Hematopoietic multipotent progenitor cell treated with erythropoietin and hydrocortisone succinate and interleukin-3 and kit ligand, for 17 days (in vitro differentiated cells): ENCODE measurements at places on chromosomes 3 and 15.

DNA sequence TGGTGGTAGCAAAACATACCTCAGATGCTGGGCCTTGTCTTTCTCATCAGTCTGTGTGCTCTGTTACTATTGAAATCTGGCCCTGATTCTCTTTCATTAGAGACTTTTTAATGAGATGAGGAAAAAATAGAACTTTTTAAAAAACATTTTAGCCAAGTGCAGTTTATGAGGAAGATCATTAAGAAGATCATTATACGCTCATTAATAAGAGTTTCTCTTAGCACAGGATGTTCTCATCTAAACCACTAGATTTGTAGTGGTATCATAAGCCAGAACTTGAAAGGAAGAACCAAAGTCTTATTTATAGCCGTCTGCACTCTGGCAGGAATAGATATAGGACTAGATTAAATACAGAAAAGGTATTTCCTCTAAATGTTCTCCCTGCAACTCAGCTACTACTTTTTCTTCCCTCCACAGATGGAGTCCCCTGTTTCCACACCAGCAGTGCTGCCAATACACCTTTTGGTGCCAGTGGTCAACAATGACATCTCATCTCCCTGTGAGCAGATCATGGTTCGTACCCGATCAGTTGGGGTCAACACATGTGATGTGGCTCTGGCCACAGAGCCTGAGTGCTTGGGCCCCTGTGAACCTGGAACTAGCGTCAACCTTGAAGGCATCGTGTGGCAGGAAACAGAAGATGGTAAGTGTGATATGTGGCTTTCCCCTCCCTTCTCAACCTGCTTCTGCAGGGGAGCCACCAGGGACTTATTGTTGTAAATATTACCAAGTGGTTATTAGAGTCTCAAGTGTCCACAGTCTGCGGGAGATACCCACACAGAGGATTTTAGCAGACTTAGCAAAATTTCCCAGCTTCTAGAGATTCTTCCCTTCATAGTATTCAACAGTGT lies 152.8 kb downstream of the RBPMS2 start:
- no peak for DNase-seq

DNA sequence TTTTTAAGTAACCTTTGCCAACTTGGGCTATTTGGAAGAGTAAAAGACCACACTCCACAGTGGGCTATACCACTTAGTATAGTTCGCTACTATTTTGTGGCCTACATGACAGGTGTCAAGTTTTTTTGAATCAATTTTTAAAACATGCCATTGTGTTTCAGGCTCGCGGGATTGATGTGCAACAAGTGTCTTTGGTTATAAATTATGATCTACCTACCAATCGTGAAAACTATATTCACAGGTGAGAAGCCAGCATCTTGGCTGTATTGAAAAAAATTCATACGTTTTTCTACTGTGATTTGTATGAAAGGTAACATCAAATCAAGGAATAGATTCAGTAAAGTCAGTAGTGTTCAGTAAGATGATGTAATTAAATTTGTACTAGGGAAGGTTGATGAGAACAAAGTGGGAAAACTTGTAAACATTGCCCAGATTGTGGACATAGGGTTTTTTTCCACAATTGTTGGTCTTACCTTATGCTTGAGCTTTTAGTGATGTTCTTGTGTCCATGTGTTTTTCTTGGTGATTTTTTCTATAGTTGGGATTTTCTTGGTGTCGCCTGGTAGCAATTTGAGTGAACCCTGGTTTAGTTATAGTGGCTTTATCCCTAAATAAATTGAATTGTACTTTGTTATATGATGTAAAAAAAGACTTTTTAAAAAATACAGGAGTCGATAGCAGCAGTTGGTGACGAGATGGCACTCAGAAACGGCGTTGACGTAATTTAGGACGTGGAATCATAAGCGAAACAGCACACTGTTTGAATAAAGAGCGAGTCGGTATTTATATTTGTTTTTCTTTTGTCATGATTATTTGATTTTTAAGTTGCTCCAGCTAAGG lies 4.5 kb downstream of the EIF4A2 start:
- no peak for DNase-seq

DNA sequence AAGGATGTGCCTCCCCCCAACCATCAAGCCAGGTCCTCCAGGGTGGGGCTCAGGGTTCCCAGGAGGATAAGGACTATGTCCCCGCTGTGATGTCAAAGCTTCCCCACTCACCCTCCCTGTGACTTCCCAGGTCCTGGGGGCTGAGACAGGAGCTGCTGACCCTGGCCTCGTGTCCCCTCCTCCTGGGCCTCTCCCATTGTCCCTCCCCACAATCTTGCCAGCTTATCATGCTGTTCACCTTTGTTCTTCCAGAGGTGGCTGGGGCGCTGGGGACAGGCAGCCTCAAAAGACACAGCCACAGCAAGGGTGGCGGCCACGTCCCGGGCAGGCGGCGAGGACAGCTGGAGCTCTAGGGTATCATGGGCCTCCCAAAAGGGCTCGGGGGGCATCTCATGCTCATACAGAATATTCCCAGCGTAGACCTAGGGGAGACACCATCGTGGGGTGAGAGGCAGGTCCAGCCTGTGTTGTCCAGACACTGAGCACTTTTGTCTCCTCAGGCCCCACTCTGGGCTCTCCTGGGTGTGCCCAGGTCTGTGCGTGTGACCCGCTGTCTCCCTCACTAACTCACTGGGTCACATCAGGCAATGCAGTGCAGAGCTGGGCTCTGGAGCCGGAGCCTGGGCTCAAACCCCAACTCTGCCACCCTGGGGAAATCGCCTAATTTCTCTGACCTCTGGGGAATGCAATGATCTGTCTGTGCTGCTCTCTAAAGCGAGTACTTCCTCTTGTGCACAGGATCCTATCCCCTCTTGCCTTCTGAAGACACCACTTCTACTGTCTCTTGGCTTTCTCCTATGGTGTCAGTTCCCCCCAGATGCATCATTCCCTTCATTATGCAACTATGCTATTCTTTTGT lies 30.0 kb downstream of the SNX33 start:
- no peak for DNase-seq

- DNase-seq: no peak
Observed at GRCh38 chr3:108159865-108160264, 62.4 kb downstream of the IFT57 start.

- no peak for DNase-seq
Observed at GRCh38 chr3:152554980-152555379, 280.0 kb upstream of the P2RY1 start.

DNA sequence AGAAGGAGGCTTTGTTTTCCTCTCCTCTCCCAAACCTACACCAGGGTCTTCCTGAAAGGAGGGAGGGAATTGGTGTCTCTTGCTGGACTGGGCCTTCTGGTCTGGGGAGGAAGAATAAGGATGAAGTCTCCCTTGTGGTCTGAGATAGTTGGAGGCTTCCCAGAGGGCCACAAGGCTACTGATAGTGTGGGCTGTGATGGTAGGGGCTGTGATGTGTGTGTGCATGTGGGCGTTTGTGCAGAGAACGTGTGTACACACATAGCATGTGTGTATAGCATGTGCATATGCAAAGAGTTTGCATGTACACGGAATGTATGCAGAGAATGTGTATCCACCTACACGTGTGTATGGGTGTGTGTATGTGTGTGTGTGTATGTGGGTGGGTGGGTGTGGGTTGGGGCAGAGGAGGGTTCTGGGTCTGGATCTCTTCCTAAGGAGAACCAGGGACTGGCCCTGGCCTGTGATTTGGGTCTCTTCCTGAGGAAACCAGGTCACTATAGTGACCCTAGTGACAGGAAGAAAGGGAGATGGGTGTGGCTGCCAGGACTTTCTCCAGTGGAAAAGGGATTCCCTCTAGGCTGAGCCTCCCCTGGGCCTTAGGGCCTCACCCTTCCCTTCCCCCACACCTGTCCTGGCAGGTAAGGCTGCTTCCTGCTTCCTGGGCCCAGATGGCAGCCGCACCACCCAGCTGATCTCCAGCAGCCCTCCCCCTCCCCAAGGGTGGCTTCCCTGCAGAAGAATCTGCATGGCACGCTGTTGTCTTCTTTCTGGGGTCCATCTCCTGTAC lies 1.7 kb downstream of the FLNB start:
- DNase-seq: no peak

DNA sequence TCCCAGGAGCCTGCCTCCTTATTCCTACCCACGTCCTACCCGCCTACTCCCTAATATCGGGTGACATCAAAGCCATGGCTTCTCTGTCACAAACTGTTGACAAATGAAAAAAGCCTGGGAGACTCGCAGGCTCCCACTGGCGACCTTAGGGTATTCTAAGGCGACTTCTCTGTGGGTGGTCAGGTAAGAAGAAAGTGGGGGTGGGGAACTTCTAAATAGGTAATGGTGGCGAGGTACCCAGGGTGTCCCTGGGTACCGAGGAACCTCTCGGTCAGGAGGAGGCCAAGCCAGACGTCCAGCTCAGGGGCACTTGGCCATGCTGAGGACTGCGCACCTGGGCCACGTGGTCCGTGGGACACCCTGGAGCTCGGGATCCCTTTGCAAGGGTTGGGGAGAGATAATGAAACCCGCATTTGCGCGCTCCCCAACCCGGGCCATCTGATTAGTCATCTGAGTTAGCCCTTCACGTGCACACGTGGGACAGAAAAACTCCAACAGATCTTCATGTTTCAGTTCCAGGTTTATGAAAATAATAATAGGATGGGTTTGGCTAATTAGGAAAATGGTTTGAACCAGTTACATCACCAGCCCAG lies 78.2 kb downstream of the NR2F2 start:
- DNase-seq: no peak

GRCh38 chr3:37891227-37891626 lies 29.5 kb downstream of the CTDSPL start:
- no peak for DNase-seq

GRCh38 chr3:79015854-79016253 lies 751.9 kb downstream of the ROBO1 start:
- no peak for DNase-seq

GRCh38 chr3:4407941-4408340 lies 59.1 kb downstream of the SUMF1 start:
- DNase-seq: no peak

GRCh38 chr3:146160964-146161662 lies at the start of gene PLOD2:
Gene PLOD2, minus strand, starts transcription at chr3:146161184. Its CDS starts 195 bp downstream, at chr3:146160989.
- DNase-seq: no peak

DNA sequence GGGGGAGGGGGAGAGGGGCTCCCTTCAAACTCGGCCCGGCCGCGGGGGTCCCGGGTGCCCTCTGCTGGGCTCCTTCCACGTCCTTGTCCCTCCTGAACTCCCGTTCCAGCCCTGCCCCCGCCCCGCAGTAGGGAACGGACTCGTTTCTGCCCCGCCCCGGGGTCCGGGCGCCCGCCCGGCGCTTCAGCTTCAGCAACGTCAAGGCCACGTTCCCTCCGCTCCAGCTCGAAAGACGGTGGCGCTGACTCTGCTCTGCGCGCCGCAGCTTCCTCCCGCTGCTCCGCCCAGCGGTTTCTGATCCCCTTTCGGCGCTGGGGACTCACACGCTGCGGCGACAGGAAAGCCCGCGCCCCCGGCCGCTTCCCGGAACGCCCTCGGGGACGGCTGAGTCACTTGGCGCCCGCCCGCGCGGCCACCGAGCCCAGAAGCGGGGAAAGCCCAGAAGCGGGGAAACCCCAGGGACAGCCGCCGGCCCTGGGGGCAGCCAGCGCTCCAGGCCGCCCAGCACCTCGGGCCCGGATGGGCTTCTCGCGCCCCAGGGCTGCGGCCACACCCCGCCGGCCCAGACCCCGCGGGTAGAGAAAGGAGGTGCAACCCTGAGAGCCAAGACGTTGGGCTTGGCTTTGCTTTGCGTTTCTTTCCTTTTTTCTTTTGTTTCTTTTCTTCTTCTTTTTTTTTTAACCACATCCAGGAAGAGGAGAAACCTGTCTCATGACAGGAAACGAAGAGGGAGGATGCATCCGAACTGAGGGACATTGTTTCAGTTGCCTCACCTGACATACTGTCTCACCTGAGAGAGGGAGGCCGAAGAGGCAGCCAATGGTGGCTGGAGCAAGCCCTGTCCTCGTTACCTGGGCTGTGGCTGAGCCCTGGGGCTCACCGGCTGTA lies 28.9 kb downstream of the ARHGAP31 start:
- peak; percentile 26 for DNase-seq

DNA sequence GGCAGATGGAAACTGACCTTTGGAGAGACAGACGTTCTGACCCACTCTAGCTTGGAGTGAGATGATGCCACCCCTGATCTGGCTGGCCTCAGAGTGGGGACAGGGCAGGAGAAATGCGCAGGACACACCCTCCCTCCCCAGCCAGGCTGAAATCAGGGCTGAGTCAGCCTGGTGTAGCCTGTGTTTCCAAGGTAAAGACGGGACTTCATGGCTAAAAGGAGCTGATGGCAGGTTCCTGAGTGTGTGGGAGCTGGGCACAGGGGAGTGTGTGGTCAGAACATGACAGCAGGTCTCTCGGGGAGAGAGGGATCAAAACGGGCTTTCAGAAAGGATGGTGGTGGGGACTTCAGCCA lies 14.6 kb upstream of the POLG start:
- no peak for DNase-seq

GRCh38 chr15:73605759-73606436 lies 27.3 kb downstream of the NPTN start:
- no peak for DNase-seq

GRCh38 chr15:43919540-43920253 lies 92.9 kb downstream of the WDR76 start:
- no peak for DNase-seq

GRCh38 chr3:111712294-111713167 lies 117.4 kb upstream of the ZBED2 start:
- no peak for DNase-seq

- no peak for DNase-seq
Observed at GRCh38 chr3:191298846-191299245, 30.3 kb upstream of the CCDC50 start.

DNA sequence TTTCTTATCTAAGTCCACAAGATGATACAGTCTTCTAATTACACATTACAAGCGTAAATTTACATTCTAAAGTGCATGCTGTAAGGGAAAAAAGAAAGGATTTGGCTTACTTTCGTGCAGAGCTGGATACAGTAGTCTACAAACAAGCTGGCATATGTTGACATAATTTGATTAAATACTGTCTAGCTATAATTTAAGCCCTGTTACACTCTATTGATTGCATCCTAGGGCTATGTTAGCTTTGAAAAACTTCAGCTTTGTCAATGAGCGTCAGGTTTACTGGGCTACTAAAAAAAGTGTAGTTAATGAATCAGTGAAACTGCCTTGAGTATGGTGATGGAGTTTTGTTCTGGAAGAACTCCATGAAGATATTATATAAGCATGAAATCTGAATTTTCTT lies 24.5 kb upstream of the PLCL2 start:
- no peak for DNase-seq
